HepG2 (cell line): ENCODE measurements at places on chromosomes 3 and 15.

GRCh38 chr3:98778383-98778782 lies 15.2 kb downstream of the ST3GAL6 start:
- H3K27ac ChIP-seq = peak overlapping the region; percentile 83
- no peak overlapping the region for H3K4me3 ChIP-seq
- peaks cover 2% of the 10 kb centered on the region for H3K36me3 ChIP-seq
- peaks cover 85% of the 10 kb centered on the region for H3K4me1 ChIP-seq
- DNase-seq = no peak

GRCh38 chr3:122183893-122184590 lies 574 bp downstream of the CASR start:
- H3K4me1 ChIP-seq = no peaks in the 10 kb centered on the region
- DNase-seq = no peak
- H3K4me3 ChIP-seq = peak overlapping the region; percentile 23; the same call in 1 of the 2 replicates
- H3K36me3 ChIP-seq = no peaks in the 10 kb centered on the region
- H3K27me3 ChIP-seq = no peaks in the 10 kb centered on the region; the same call in 1 of the 2 replicates
- H3K27ac ChIP-seq = no peak overlapping the region

GRCh38 chr3:44562147-44562546 lies 7.2 kb downstream of the ZKSCAN7 start:
- H3K4me1 ChIP-seq = 0 out of 2 replicates have a peak, but pooled peaks cover 2% of the 10 kb centered on the region
- no peak for DNase-seq
- H3K36me3 ChIP-seq = peaks cover 7% of the 10 kb centered on the region; the same call in 1 of the 3 replicates
- H3K27me3 ChIP-seq = no peaks in the 10 kb centered on the region

DNA sequence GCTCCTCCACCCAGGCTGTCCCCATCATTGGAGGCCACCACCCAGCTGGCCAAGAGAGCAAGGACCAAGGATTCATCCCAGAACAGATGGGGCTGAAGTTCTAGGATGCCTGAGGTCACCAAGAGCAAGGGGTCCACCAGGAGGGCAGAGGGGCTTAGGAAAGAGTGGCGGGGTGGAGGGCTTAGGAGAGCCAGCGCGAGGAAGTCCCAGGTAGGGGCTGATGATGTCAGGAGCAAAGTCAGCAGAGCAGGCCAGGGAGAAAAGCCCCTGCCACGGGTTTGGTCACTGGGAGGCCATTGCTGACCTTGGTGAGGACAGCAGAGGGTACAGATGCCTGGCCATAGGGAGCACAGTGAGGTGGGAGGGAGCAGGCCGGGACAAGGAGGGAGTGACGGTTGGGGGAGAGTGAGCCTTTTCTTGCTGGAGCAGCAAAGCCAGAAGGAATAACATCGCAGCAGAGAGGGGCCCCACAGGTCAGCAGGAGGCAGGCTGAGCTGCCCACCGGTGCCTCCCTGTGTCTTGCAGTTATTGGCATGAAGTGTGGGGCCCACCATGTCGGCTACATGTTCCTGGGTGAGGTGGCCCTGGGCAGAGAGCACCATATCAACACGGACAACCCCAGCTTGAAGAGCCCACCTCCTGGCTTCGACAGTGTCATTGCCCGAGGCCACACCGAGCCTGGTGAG lies 5.2 kb downstream of the PARP3 start:
- no peak overlapping the region for H3K27ac ChIP-seq
- no peak for DNase-seq
- H3K27me3 ChIP-seq = no peaks in the 10 kb centered on the region
- H3K36me3 ChIP-seq = no peaks in the 10 kb centered on the region
- no peak overlapping the region for H3K4me3 ChIP-seq

DNA sequence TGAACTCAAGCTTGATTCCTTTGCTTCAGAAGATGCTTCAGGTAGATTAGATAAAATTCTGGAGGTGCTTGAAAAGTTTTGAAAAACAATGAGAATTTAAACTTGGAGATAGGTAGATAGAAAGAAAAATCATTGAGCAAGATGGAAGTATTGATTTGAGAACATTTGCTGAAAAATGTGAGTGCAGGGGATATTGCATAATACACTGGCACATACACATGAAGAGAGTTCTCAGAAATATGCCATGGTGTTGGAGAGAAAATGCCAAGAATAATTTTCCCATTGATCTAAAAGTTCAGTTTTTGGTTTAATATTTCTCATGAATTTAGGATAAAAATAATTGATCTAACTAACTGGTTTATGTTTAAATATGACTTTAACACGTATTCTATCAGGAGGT lies 107.2 kb upstream of the GBE1 start:
- H3K4me3 ChIP-seq = no peak overlapping the region
- no peaks in the 10 kb centered on the region; the same call in 1 of the 2 replicates for H3K27me3 ChIP-seq
- no peaks in the 10 kb centered on the region for H3K36me3 ChIP-seq
- no peaks in the 10 kb centered on the region for H3K4me1 ChIP-seq
- no peak overlapping the region for H3K27ac ChIP-seq

DNA sequence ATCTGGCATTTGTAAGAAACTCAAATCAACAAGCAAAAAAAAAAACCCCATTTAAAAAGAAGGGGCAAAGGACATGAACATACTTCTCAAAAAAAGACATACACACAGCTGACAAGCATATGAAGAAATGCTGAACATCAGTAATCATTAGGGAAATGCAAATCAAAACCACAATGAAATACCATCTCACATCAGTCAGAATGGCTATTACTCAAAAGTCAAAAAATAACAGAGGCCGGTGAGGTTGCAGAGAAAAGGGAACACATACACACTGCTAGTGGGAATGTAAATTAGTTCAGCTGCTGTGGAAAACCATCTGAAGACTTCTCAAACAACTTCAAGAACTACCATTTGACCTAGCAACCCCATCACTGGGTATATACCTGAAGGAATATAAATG lies 199.4 kb upstream of the THBS1 start:
- no peak overlapping the region for H3K27ac ChIP-seq
- DNase-seq = no peak
- no peaks in the 10 kb centered on the region for H3K36me3 ChIP-seq
- no peaks in the 10 kb centered on the region for H3K27me3 ChIP-seq
- no peak overlapping the region for H3K4me3 ChIP-seq
- no peaks in the 10 kb centered on the region for H3K4me1 ChIP-seq

DNA sequence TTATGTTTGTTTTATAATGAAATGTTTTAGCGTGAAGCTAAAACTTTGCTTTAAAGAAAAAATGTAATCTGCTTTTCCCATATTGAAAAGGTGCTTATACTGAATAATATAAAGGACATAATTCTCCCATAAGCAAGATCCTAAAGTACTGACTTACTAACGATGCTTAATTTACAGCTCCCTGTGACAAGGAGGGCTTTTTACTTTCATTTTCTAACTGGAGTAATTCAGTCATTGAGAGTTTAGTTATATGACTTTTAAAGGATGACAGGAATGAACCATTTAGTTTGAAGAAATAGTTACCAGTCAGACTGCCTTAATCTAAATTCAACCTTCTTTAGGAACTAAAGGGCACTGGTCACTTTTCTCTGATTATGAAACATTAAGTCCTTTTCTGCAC lies 19.3 kb upstream of the ZPLD1 start:
- no peaks in the 10 kb centered on the region for H3K36me3 ChIP-seq
- no peak overlapping the region for H3K4me3 ChIP-seq
- H3K27ac ChIP-seq = no peak overlapping the region
- H3K27me3 ChIP-seq = no peaks in the 10 kb centered on the region; the same call in 1 of the 2 replicates
- no peak for DNase-seq

GRCh38 chr3:37586280-37586679 lies 275.4 kb upstream of the CTDSPL start:
- no peaks in the 10 kb centered on the region for H3K36me3 ChIP-seq
- no peaks in the 10 kb centered on the region; the same call in 2 of the 3 replicates for H3K27me3 ChIP-seq
- no peak overlapping the region for H3K4me3 ChIP-seq
- H3K27ac ChIP-seq = no peak overlapping the region

DNA sequence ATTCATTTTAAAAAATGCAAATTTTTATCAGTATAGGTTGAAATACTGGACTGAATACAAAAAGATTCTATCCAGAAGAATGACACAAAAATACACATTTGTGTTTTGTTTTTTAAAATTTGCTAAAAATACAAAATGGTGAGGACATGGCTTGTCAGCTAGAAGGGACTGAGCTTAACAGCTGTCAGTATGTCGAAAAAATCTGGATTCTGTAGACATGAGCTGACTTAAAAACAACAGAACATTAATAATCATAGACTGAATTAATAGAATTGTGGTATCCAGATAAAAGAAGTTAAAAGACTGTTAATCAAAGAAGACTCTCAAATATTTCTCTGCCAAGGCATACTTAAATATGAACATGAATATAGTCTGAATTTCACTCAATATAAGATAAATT lies 244.9 kb upstream of the CBLB start:
- no peaks in the 10 kb centered on the region for H3K36me3 ChIP-seq
- no peak overlapping the region for H3K27ac ChIP-seq
- H3K4me1 ChIP-seq = no peaks in the 10 kb centered on the region
- DNase-seq = no peak

DNA sequence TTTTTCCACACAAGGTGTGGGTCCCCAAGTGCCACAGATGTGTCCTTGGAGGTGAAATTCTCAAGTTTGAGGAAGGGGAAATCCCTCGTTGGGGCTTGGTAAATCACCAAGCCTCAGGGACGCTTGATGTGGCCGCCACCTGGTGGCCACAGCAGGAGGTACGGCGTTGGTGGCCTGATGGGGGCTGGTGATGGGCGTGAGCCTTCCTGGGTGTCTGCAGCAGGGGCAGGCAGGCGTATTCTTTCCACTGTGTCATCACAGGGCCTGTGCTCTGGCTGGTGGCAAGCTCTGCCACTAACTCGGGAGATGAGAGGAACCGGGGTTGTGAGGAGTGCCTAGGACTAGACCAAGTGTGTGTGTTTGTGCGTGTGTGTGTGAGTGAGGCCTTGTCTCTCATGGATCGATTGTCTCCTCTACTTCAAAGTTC lies 4.2 kb downstream of the ACOX2 start:
- peaks cover 58% of the 10 kb centered on the region for H3K4me1 ChIP-seq
- no peak overlapping the region for H3K4me3 ChIP-seq
- peak; percentile 55 for DNase-seq
- H3K36me3 ChIP-seq = no peaks in the 10 kb centered on the region; the same call in 1 of the 2 replicates

DNA sequence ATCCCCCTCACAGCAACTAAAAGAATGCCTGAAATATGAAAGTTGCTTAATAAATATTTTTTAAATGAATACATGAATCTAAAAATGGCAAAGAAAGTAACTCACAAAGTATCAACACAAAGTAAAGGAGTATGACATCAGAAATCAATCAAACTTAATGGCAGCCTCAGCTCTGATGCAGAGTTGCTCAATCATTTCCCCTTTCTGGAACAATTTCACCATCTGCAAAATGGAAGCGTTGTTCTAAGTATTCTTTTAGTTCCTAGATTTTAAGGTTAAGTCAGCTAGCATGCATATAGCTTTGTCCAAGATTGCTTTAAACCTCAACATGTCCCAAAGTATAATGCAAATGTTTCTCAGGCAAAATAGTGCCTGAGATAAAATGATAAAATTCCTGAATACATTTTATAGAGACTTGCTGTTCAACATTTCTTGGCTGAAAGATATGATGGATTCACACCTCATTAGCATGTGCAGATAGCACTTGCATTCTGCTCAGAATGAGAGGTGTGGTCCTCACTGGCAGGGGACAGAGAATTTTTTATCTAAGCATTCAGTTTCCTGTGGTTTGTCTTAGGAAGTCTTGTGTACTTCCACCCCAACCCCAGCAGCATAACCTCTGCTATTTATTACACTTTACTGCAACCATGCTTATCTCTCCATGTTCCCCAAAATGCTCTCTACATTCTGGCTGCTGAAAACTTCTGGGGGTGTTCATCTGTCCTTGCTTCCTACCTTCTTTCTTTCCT lies 429.3 kb downstream of the GRM7 start:
- H3K36me3 ChIP-seq = no peaks in the 10 kb centered on the region
- DNase-seq = no peak
- H3K4me1 ChIP-seq = no peaks in the 10 kb centered on the region
- no peaks in the 10 kb centered on the region for H3K27me3 ChIP-seq
- no peak overlapping the region for H3K4me3 ChIP-seq

GRCh38 chr3:171873580-171873979 lies 30.4 kb downstream of the TMEM212 start:
- no peaks in the 10 kb centered on the region for H3K36me3 ChIP-seq
- no peak for DNase-seq
- no peaks in the 10 kb centered on the region for H3K27me3 ChIP-seq
- peaks cover 44% of the 10 kb centered on the region for H3K4me1 ChIP-seq
- H3K27ac ChIP-seq = no peak overlapping the region
